Midbrain (tissue), 1 donor: ENCODE measurements at places on chromosomes 1 and 21.

GRCh38 chr1:76336931-76337371, 262.4 kb downstream of the ST6GALNAC3 start:
- peak; percentile 51 for DNase-seq

GRCh38 chr1:15299179-15299578, 52.2 kb downstream of the FHAD1 start:
- no peak for DNase-seq

- peak; percentile 34 for DNase-seq
Measured at GRCh38 chr1:247487057-247487456, 29.2 kb upstream of the OR2B11 start.

DNA sequence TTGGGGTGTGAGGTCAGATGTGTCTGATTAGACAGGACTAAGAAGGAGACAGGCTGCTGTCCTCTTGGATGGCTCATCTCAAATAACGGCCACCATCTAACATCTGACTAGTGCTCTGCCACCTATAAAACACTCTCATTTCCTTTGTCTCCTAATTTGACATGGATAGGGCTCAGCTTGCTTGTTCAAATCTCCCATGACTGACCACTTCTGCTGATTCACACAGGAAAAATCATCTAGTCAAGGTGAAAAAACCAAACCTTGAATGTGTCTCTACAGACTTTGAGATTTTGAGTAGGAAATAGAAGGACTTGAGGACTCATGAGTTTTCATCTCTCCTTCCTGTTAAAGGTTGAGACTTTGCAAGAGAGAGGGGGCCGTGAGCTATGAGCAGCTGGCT, 150.6 kb downstream of the IER5 start:
- no peak for DNase-seq

- DNase-seq: no peak
Measured at GRCh38 chr1:53219711-53220110, 723 bp downstream of the CZIB start.

GRCh38 chr1:93365813-93366212, 20.1 kb downstream of the DR1 start:
- no peak for DNase-seq

DNA sequence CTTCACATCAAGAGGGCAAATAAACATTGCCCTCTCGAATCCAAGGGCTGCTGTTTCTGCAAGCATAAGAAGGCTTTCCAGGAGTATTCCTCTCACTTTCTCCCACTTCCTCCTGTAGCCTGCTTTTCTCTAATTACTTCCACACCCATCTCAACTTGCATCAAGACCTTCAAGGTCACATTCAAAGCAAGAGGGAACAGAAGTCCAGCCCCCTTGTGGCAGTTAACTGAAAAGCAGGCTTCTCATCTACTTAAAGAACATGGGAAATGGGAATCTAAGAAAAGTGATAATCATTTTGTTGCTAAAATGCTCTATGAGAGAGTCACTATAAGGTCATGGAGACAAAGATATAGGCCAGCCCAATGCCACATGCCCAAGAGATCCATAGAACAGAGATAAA, 874.4 kb downstream of the KCNT2 start:
- DNase-seq: no peak

DNA sequence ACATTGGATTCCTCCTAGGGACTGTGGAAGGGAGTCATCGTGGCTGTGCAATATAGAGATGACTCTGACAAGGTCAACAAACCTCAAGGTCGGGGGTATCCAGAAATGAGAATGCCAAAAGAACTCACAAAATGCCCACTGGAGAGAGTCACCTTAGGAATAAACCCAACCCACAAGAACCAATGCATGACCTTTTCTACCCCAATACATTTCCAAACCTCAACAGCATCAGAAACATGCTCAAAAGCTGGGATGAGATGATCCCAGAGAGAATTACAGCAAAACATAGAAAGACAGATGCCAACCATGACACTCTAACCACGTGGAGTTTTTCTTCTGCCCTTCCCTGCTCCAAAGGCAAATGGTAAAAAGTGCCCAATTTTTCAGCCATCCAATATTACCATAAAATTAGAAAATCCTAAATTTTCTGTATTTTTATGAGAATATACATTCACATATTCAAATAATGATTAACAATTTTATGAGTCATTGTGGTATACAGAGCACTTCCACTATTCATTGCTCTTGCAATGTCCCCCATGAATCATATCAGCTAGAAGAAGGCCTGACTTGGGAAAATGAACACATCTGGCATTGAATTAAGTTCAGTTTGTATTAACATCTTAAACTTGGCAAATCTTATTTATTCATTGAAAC, 88.2 kb upstream of the PALMD start:
- DNase-seq: no peak
